ENCODE measurements at places on chromosomes 3 and 15. TPM values are rescaled to one million over a fixed set of nuclear protein-coding genes. Genes with fewer than 3 reads are reported as not detected.

MESP2 gene
- 0.21 TPM for total RNA-seq

SLC51B gene
- not detected for total RNA-seq

SERPINI1 gene
- total RNA-seq = 2.7 TPM

PPM1L gene
- total RNA-seq = 1.4 TPM

DGKG gene
- total RNA-seq = 0.54 TPM

SELENOS gene
- total RNA-seq = 77.0 TPM

WDR72 gene
- not detected for total RNA-seq

B3GNT5 gene
- not detected for total RNA-seq

LSAMP gene
- not detected for total RNA-seq

COL7A1 gene
- 80.9 TPM for total RNA-seq

BCL2A1 gene
- 0.46 TPM for total RNA-seq

AZI2 gene
- total RNA-seq = 70.8 TPM

SAMMSON gene
- not detected for total RNA-seq

DNAH12 gene
- 0.05 TPM for total RNA-seq

GOLIM4 gene
- 99.8 TPM for total RNA-seq

MNS1 gene
- 2.4 TPM for total RNA-seq

ZBED2 gene
- total RNA-seq = 0.28 TPM

CHRD gene
- total RNA-seq = 0.09 TPM

MAPKAPK3 gene
- 69.7 TPM for total RNA-seq

MCTP2 gene
- 0.63 TPM for total RNA-seq

EXD1 gene
- total RNA-seq = not detected

XCR1 gene
- not detected for total RNA-seq

KNL1 gene
- 11.6 TPM for total RNA-seq

ATP13A5 gene
- total RNA-seq = not detected

PPCDC gene
- total RNA-seq = 11.7 TPM
